ENCODE measurements at places on chromosomes 1 and 21.

- DNase-seq, result no peak
These were observed 220.0 kb upstream of the GREM2 start for GRCh38 chr1:240831922-240832321.

DNA sequence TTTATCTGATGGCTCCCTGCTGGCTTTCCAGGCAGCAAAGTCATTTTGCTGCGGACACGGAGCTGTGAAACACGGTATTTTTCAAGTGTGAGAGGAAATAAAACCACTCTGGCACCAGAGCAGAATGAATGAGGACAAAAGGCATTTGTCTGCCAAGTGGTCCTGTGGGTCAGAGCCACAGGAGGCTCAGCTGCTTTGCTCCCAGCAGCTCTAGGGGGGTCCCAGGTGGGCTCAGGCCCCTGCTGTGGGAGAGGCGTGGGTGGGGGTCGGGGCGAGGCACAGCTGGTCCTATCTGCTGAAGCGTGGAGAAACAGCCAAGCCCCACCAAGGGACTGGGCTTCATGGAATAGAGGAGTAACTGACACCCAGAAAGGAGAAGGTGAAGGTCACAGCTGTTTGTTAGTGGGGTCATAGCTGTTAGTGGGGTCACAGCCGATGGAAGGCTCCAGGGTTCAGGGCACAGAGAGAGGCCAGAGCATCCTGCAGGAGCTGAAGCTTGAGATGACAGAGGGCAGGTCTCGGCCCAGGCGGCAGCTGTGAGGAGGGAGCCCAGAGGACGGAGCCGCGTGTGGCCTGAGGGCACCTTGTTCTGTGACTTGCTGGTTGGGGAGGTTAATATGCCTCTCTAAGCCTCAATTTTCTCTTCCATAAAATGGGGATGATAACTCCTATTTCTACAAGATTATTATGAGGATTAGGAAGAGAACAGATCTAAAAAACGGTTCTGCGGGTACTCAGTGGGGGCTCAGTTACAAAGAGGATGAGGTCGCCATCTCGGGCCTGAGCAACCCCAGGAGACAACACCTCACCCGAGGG lies 7.1 kb downstream of the KIF17 start:
- no peak for DNase-seq

DNA sequence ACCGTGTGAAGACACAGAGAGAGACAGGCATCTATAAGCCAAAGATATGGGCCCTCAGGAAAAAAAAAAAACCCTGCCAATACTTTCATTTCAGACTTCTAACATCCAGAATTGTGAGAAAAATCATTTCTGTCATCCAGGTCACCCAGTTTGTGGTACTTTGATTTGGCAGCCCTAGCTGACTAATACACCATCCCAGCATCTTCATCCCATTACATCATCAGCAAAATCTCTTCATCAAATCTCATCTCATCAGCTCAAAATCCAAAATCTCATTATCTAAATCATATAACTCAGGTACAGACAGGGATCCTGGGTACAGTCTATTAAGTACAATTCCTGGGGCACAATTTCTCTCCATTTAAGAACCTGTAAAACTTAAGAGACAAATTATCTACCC lies 51.9 kb upstream of the GJA8 start:
- DNase-seq, result no peak

DNA sequence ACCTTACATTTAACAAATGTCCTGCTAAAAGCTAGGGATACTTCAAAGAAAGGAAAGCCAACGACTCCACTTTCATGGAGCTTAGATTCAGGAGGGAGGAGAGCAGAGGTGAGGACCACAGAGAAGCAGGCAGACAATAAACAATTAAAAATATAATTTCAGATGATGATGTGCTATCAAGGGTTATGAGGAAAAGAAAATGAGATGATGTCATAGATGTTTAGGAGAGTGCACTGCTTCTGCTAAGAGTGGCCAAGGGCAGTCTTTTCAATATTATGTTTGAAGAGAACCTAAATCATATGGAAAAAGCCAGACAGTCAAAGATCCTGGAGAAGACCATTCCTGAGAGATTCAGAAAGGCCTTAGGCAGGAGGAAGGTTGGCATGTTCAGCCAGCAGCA lies 66.6 kb upstream of the HOOK1 start:
- DNase-seq, result no peak

DNA sequence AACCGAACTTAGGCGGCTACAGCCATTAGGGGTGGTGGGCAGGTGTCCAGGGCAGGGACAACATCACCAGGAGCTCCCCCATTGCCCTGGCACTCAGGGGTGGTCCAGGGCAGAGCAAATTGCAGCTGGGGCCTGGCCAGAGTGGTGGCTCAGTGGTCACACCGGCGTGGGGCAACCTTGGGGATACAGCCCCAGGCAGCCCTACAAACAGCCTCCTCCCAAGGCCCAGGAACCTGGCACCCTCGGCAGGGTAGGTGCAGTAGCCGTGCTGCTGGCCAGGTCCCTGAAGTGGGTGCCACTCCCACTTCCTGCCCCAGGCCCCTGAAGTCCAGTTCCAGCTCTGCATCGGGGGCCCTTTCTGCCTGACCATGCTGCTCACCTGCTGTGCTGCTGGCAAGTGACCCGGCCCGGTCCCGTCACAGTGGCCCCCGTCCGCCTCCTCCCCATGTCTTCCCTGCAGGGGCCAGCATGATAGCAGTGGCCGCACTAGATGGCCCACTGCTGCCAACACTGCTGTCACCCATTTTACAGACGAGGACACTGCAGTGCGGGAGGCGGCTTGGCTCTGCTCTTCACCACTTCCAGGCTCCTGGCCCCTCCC lies 712.8 kb downstream of the MATN1 start:
- no peak for DNase-seq

GRCh38 chr1:225400968-225401367 lies 26.9 kb downstream of the LBR start:
- DNase-seq, result no peak

DNA sequence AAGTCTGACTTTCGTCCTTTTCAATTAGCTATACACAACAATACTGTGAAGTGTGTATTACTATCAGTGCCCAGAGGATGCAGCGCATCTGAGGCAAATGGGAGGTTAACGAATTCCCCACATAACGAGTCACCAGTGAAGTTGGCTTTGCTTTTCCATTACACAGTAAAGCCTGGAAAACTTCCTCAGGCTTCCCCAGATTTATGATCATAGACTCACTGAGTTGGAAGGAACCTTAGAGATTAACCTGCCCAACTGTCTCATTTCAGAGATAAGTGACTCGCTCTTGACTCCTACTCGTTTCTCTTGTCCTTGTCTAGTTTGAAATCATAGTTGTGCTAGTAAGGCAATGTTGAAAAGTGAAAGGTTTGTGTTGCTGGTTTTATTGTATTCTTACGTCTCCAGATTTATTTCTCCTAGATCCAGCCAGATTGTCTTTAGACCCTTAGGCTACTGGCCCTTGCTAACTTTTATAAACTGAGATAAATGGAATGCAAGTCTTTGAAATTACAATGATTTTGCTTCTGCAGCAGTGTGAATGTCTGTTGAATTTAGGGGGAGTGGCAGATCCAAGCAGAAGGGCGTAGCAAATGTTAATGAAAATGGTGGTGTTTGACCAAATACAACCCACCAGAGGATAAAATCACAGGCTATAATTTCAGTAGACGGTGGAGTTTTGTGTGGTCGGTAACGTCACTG lies 17.3 kb downstream of the S1PR1 start:
- no peak for DNase-seq

DNA sequence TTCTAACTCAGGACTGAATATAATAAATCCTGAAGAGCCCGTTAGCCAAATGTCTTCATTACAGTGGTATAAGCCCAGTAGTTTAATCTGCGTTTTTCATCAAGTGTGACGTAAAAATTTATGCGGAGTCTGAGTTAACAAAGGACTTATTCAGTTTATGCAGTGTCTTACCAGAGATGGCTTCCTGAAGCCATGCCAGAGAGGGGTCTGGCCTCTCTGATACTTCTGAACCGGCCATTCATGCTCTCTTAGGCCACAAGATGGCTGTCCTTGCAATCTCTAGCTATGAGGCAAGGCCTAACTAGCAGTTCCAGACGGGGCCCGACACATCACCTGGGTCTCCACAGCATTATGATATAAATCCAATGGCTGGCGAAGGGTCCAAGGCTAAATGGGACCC lies 101.4 kb downstream of the TEX35 start:
- DNase-seq, result no peak

DNA sequence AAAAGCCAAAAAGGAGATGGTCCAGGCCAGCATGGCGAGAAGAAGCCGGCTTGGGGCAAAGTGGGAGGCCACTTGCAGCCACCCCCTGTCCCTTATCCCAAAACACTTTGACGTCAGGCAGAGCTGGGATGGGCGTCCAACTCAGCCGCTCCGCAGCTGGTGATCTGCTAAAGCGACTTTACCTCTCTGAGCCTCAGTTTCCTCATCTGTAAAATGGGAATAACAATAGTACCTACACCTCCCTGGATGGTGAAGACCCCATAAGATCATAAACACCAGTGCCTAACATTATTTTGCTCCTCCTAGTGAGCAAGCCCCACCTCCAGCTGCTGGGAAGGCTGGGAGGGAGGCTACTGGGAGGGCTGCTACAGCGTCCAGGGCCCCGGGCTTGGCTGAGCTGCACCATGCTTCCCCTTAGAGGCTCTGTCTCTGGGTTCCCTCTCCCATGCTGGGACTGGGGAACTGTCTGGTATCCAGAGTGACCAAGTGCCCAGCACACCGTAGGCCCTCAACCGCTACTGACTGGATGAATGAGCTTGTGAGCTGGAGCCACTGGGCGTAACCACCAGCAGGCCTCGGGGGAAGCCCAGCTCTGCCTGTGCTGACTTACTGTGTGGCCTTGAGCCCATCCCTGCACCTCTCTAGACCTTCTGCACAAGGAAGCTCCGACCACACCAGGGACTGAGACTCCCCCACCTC lies 18.3 kb downstream of the IFFO2 start:
- DNase-seq, result no peak

GRCh38 chr1:1922956-1923833 lies 4.1 kb upstream of the TMEM52 start:
- DNase-seq, result no peak

DNA sequence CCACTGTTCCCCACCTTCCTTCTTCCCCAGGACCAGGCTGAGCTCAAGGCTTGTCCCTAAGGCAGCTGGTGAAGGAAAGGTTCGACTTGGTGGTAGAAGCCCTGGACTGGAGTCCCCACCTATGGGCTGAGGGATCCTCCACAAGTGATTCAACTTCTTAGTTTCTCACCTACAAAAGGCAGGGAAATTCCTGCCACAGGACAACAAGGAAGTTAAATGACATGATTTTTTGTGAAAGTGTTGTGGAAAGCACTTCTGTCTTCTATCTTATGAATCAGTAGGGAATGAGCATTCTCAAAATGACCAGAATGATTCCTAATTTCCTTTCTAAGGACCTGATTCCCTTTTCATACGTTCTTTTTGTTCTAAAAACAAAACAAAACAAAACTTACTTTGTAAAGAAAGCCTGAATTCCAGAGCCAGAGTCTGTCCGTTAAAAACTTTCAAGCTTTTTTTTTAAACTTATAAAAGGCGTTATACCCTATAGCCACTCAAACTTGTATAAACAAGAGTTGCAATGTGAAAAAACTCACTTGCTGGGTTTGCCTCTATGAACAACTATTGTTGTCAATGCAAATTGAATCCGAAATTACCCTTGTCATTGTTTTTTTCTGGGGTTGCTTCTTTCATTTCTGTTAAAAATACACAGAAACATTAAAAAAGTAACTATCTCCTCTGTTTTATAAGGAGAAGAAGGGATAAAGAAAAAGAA lies 12.2 kb downstream of the KCNJ15 start:
- no peak for DNase-seq

DNA sequence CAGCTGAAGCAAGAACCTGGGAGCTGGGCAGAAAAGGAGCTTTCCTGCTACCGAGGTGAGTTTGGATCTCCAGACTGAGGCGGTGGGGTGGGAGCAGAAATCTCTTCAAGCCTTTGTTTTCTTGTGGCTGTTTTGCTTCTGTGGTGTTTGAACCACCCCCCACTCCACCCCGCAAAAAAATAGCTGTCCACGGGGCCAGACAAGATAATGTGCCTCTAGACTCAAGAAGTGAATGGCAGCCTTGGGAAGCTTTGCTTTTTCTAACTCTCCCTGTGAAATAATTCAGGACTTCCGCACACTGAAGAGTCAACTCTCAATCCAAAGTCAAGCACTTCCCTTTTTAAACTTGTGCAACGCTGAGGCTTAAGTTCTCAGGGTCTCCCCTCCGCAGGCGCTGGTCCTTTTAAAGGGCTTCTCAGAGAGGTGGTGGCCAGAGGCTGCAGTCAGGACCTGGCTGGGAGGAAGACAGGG lies 159.6 kb upstream of the COA6 start:
- no peak for DNase-seq

- peak; percentile 77 for DNase-seq
These were observed 131.2 kb downstream of the TGFB2 start for GRCh38 chr1:218476385-218476784.

DNA sequence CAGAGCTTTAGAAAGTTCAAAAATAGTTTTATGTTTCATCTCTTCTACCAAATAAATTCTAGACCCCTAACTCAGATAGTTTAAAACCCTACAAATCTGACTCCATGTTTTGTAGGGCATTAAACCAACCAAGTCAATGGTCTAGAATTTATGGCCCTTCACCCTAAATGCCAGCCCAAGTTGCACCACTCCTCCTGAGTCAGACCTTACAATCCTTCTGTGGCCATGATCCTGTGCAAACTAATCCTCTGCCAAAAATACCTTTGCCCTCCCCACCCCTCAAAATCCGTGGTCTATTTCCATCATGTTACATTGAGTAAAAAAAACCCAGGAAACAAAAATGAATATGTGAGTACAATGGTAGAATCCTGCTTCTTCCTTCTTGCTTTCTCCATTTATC lies 179.3 kb downstream of the NR5A2 start:
- no peak for DNase-seq

DNA sequence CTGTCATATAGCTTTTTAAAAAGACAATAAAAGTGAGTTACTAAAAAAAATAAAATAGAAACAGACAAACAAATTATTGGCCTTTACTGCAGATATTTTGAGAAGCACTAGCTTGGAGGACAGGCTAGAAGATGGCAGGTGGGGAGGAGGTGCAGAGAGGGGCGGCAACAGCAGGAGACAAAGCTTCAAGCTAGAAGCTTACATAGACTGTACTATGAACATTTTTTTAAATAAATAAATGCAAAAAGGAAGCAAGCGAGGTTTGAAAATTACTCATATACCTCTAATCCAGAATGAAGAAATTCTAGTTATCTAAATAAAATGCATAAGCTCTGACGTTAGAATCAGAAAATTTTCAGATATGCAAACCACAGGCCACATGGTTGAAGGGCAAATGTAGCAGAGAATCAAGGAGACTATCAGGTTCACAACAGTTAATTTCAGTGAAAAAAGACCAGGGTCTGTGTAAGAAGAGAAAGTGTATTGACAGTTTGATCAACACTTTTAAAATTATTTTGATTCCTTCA lies 54.9 kb downstream of the NRIP1 start:
- DNase-seq, result no peak

GRCh38 chr1:165431079-165431478 lies 13.8 kb downstream of the RXRG start:
- no peak for DNase-seq

- no peak for DNase-seq
These were observed 33.1 kb upstream of the LBR start for GRCh38 chr1:225460737-225461532.

- DNase-seq, result peak; percentile 97
These were observed 10.4 kb downstream of the JUN start for GRCh38 chr1:58773406-58773840.

GRCh38 chr1:119783354-119784185 lies 14.9 kb upstream of the HMGCS2 start:
- DNase-seq, result no peak

- DNase-seq, result no peak
These were observed 362.2 kb downstream of the SRGAP2C start for GRCh38 chr1:121546830-121547591.

Data from dermis microvascular lymphatic vessel endothelial cell (primary cell).